T follicular helper cell (primary cell): ENCODE measurements at places on chromosomes 11 and 22.

DNA sequence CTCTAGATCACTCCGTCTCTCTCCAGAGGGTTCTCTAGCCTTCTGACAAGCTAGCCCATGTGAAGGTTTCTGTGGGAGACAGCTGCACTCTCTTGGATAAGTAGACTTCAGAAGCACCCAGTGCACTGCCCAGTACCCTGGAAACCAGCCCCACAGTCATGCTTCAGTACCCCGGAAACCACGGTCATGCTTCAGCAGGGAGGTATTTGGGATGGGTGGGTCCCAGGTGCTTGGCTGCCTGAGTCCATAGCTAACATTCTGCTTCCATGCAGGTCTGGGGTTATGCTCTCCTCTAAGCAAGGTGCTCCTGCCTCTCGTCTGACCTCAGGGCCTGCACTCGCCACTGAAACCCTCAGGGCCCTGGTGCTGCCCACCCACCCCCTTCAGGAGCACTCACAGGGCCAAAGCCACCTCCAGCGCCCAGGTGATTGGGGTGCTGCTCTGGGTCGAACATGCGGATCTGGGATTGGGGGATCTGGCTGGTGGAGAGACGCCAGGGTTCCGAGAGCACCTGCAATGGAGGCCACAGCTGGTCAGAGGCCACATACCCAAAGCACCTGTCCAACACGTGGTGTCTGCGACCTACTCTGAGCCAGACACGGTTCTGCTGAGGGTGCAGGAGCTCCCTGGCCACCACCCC, 7.3 kb upstream of the SYCE3 start:
- DNase-seq = no peak

GRCh38 chr11:58058276-58059006, 27.7 kb downstream of the OR6Q1 start:
- DNase-seq = no peak

GRCh38 chr11:111403051-111403726, 24.1 kb upstream of the POU2AF1 start:
- no peak for DNase-seq

GRCh38 chr11:57339328-57339727, 1.2 kb downstream of the P2RX3 start:
- DNase-seq = no peak

- DNase-seq = no peak
Measured at GRCh38 chr11:59545179-59546020, 34.1 kb downstream of the OR4D9 start.

GRCh38 chr11:46342239-46342638, 5.0 kb upstream of the DGKZ start:
- DNase-seq = no peak

DNA sequence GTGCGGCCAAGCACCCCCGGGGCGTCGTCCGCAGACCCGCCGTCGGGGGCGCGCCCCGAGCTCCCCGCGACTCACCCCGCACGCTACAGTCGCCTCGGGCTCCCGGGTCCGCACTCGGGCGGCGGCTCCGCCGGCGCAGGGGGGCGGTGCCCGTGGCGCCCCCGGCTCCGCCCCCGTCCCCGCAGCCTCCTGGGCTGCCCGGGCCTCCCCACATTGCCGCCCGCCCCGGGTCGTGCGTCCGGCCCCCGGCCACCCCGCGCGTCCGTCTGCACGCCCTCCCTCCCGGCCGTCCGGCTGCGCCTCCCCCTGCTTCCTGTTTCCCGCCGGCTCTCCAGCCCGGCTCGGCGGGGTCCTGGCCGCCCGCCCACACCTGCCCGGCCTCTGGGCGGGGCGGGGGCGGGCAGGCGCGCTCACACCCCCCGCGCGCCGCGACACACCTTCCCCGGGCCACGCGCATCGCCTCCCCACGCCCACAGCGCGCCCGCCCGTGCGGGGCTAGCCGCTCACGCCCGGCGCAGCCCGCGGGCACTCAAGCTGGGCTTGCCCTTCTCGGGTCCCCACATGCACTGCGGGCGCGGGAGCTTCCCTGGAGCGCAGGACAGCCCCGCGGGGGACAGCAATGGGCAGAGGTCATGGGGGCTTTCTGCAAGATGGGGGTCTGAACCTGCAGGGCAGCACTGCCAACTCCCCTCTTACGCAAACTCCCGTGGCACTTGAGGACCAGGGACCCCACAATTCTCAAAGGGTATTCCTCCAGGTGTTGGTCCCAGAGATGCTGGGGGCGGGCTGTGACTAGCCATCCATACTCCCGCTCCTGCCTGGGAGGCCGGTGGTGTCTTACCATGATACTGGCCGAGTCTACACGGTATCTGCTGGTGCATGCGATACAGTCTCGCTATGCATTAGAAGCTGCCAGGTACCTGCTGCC, at the start of gene CARD10:
TSS of gene CARD10 (minus strand) at position 148 of the 928 bp plus-strand sequence. CDS start 215 bp downstream, outside the sequence.
- no peak for DNase-seq

DNA sequence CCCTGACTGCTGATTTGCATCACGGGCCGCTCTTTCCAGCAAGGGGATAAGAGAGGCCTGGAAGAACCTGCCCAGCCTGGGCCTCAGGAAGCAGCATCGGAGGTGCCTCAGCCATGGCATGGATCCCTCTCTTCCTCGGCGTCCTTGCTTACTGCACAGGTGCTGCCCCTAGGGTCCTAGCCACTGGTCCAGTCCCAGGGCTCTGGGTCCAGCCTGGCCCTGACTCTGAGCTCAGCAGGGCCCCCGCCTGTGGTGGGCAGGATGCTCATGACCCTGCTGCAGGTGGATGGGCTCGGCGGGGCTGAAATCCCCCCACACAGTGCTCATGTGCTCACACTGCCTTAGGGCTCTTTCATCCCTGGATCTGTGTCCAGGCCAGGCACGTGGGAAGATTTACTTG, 7.0 kb upstream of the IGLL5 start:
- DNase-seq = no peak

DNA sequence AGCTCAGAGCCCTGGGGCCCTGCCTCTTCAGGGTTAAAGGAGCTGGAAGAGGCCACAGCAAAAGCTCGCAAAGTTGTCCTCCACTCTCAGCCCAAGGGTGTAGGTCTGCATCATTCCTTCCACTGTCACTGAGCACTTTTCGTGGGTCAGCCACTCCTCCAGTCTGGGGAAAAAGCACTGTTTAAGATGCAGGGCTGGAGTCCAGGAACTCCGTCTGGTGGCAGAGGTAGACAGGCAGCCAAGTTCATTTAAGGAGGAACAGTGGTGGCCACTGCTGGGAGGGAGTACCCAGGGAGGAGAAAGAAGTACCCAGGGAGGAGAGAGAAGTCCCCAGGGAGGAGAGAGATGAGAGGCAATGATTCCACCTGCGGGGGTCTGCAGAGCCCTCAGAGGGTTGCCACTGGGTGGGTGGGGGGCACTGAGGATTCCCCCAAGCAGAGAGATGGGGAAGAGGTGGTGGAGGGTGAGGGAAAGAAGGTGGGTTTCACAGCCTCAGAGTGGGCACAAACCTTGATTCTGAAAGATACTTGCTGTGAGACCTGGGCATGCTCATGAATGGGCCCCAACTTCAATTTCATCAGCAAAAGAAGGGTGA, 70.0 kb upstream of the B3GAT1 start:
- no peak for DNase-seq

DNA sequence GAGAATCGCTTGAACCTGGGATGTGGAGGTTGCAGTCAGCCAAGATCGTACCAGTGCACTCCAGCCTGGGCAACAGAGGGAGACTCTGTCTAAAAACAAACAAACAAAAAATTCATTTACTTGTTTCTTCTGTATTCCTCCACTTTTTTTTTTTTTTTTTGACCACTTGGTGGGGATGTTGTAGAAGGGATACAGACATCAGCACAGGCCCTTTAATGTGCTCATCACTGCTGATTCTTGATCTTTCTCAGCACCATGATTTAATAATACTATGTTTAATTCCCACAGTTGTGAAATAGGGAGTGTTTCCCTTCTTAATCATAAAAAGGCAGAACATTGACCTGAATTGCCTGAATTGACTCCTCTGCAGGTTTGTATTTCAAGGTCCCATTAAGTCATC, 4.5 kb downstream of the TTC9C start:
- DNase-seq = no peak

- DNase-seq = no peak
Measured at GRCh38 chr11:66701432-66702240, 23.9 kb upstream of the RBM4B start.

GRCh38 chr11:34168642-34169420, 63.4 kb downstream of the NAT10 start:
- DNase-seq = no peak

DNA sequence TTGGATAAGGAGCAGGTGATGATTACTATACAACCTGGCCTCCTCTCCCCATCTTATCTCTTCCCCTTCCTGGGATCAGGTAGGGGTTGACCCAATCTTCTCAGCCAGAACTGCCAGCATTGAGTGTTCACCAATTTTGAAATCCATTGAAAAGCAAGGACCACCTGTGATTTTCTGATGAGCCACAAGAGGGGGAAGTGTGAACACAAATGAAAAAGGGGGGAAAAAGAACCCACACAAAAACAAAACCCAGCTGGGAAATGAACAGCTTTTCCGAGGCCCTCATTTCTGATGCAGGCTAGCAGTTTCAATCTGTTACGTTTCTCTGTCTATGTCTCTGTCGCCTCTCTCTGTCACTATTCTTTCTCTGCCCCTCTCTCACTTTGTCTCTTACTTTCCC, 161.9 kb downstream of the INSC start:
- DNase-seq = no peak

GRCh38 chr11:121929581-121929980, 186.4 kb downstream of the BLID start:
- no peak for DNase-seq

DNA sequence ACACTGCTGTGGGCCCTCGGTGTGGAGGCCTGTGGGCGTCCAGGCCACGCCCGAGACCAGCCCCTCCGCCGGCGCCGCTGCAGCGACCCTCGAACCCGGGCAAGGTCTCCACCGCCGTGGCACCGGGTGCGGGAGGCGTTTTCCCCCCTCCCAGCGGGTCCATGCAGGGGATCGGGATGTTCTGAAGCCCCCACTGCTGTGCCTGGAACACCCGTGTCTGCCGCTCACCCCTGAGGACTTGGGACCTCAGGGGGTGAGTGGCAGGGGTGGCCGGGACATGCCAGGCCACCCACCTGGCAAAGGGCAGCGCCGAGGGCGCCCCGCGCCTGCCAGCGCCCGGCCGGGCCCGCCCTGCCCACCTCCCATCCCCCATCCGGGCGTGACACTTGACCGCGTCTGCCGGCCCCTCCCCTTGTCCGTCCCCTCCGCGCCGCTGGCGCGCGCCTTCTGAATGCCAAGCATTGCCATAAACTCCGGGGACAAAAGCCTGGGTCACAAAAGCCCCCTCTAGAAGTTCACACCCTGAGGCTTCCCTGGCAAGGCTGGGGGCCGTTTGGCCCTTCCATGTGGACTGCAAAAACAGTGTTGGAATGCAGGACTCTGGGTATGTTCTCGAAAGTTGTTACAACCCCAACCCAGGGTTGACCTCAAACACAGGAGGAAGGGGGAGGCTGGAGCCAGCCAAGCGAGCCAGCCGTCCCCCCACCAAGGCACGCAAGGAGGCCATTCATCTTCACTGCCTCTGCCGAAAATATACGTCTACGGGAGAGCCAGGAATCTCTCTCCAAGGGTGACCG, 819 bp upstream of the KCNQ1OT1 start:
- no peak for DNase-seq
